ENCODE measurements at places on chromosomes 5 and 9.

DNA sequence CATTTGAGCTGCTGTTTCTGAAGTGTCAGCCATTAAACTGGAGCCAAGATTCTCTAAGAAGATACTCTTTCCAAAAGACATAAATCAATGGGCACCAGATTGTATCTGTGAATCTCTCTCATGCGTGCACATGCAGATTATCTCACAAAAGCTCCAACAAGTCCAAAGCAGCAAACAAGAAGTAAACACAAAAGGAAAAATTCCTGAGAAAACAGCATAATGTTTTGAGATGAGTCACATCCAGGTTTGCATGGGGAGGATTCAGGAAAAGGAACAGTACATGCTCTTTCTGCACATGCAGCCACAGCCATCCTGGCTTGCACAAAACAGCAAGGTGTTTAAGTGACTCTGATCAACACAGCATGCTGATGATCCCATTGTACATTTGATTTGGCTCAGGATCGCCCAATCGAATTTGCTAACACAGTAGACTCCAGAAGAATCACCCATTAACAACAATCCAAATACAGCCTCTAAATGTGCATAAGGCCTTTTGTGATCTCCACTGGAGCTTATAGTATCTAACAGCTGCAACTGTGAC is 143.1 kb downstream of the ELAVL2 start:
- no peak for DNase-seq

GRCh38 chr9:128323212-128323730 is 632 bp downstream of the COQ4 start:
- no peak for DNase-seq

DNA sequence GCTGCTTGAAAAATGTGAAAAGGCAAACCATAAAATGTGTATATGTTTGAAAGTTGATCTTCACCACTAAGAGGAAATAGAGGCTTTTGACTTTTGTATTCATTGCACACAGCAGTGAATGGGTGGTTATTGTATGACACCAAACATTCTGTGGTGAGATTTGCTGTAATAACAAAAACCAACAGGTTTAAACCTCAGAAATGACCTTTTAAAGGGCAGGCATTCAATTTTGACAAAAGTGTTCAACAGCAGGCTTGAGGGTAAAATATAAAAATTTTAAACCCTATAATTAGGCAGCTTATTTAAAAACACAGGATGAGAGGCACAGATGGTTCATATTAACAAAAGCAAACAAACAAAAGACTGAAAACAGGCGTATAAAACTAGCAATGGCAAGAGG is 128.1 kb upstream of the NUDT12 start:
- no peak for DNase-seq

GRCh38 chr5:126490167-126490940 is 67.1 kb downstream of the GRAMD2B start:
- DNase-seq = no peak

- DNase-seq = no peak
Measured at GRCh38 chr9:11128156-11128555, 515.4 kb upstream of the PTPRD start.

GRCh38 chr5:60960591-60960990 is 15.6 kb downstream of the NDUFAF2 start:
- DNase-seq = no peak

GRCh38 chr9:122016309-122016708 is 76.8 kb downstream of the TTLL11 start:
- no peak for DNase-seq

DNA sequence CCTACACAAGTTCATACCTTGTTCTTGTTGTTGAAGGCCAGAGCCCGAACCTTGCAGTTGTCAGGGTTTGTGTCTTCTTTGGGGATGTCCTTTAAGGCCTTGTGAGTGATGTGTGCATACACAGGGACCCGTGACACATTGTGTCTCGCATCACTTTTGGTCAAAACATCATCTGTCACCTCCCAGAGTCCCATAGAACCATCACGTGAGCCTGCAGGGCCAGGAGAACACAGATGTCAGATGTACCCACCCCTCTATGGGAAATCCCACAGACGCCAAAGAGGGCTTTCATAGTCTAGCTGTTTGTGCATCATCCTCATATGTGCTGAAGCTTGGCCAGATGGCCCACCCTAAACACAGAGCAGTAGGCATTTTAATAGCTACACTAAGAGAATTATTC is 28.2 kb downstream of the DCAF12 start:
- no peak for DNase-seq

DNA sequence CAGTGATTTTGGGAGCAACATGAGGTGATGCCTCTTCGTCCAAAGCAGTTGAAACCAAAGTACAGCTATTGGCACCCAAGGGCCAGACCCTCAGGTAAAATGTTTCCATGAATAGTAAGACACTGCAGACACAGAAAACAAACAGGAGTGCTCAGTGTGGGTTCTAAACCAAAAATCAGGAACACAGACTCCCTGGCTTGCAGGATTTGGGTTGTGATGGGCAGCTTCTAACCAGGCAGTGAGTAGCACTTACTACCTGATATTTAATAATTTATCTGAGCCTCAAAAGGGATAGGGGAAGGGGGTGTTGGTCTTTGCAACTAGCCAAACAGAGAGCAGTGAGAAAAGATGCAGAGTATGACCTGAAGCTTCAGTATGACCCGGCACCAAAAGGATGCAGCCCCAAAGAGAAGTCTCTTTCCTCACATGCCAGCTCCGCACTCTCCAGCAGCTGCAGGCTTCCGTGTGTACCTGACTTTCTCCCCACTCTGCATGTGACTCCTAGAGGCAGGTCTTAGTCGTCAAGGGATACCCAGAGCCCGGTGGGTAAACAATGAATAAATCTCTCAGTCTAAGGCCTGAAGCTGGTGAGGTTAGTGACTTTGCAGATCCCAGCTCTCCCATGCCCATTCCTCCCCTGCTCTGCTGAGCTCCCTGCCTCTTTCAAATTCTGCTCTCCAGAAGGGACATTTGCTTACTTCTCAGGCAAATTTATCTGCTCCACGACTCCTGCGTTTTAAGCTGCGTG is 105.4 kb upstream of the SPOCK1 start:
- DNase-seq = no peak

- no peak for DNase-seq
Measured at GRCh38 chr9:25602400-25603044, 75.7 kb downstream of the TUSC1 start.

DNA sequence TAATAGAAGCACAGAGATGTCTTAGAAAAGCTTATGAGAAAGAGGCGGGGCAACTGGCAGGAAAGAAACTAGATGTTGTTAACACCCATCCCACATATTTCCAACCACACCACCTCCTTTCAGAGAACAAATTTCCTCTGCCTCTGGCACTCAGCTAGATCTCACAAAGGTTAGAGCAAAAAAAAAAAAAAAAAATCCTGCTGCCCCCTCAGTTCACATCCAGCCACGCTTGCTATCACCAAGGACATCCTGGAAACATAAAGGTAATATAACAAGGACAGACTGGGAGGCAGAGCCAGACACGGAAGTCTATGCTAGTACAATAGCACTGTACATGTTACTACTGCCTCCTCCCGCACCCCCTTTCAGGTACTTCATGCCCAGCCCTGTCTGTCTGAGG is 238.0 kb upstream of the PTGER4 start:
- DNase-seq = no peak

DNA sequence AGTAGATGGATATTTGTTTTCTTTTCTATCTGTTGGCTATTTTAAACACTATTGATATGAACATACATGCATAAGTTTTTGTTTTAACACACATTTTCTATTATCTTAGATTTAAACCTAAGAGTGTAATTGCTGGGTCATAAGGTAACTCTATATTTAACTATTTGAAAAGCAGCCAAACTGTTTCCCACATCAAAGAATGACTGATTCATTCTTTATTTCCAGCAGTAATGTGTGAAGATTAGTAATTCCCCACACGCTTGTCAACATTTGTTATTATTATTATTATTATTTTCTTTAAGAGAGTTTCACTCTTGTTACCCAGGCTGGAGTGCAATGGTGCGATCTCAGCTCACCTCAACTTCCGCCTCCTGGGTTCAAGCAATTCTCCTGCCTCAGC is 1495.8 kb downstream of the EFNA5 start:
- no peak for DNase-seq

DNA sequence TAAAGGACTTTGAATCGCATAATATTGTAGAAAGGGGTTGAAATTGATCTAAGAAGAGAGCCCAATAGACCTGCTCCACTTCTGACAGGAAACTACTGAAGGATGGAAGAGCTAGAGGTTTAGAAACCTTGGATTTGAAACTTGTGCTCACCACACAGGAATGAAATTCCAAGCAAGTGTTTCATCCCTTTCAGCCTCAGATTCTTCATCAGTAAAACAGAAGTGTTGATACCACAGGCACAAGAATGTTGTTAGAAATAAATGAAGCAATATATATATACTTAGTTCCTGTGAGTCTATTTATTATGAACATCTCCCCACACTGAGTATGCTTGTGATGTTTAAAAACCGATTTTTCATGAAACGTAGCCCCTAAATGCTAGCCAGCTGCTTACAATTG is 43.8 kb downstream of the PRRC1 start:
- DNase-seq = no peak

DNA sequence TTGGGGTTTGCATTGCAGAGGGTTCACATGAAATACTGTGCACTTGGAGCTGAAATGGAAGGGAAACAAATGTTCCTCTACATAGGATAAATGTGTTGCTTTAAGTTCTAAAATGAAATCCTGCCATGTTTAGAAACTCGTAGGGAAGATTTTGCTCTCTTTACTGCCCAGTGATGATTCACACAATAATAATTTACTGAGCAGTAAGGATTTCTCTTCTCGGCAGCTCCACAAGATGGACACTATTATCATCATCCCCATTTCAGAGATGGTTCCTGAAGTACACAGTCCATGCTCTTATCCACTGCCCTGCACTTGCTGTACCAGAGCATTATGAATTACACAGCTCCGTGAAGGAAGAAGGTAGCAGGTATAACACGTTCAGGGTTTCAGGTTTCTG is 4.1 kb downstream of the HACD4 start:
- DNase-seq = no peak

GRCh38 chr9:97923529-97924108 is 1.3 kb upstream of the TRMO start:
- DNase-seq = peak; percentile 68

DNA sequence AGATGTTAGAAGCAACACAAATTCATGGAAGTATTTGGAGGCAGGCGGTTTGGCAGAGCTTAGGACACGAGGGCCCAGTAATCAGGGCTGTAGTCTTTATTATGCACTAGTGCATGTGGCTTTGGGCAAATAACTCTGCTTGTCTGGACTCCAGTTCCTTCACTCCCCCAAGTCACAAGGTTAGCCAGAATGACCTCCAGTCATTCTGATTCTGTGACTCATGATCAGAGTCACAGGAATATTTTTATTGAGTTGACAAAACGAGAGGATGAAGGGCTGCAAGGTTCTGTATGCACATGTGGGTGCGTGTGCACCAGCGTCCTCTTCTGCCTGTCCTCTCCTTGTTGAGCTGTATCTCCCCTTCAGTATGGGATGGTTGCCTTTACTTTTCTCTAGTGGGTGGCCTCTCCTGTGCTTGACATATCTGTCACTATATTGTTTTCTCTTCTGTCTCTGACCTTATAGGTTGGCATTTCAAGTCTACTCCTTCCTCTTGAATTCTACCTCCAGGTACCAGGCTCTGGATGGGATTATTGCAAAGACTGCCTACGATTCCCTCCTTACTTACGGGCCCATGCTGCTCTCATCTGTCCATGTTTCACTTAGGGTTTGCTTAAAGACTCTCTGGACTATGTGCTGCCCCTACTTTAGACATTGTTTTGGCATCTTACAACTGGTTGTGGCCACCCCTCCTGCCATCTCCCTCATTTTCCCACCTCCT is 94.6 kb downstream of the KDM4C start:
- no peak for DNase-seq

DNA sequence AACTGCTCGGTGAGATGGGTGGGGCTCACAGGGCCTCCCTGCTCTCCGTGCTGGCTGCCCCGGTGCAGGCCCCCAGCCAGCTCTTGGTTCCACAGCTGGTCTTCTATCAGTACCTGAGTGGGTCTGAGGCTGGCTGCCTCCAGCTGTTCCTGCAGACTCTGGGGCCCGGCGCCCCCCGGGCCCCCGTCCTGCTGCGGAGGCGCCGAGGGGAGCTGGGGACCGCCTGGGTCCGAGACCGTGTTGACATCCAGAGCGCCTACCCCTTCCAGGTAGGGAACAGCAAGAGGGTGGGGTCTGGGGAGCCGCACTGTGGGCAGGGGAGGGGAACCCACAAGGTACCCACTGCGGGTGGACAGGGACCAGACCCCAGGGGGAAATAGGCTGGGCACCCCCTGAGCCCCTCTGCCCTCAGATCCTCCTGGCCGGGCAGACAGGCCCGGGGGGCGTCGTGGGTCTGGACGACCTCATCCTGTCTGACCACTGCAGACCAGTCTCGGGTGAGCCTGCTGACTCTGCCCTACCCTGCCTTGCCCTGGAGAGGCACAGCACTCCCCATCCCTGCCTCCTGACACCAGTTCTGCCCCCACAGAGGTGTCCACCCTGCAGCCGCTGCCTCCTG is 2.8 kb downstream of the MAMDC4 start:
- no peak for DNase-seq

Data from GF-D8 (cell line).